ENCODE measurements at places on chromosomes 1 and 21.

- no peak for DNase-seq
These were observed 284.9 kb upstream of the RUNX1 start for GRCh38 chr21:35333831-35334618.

DNA sequence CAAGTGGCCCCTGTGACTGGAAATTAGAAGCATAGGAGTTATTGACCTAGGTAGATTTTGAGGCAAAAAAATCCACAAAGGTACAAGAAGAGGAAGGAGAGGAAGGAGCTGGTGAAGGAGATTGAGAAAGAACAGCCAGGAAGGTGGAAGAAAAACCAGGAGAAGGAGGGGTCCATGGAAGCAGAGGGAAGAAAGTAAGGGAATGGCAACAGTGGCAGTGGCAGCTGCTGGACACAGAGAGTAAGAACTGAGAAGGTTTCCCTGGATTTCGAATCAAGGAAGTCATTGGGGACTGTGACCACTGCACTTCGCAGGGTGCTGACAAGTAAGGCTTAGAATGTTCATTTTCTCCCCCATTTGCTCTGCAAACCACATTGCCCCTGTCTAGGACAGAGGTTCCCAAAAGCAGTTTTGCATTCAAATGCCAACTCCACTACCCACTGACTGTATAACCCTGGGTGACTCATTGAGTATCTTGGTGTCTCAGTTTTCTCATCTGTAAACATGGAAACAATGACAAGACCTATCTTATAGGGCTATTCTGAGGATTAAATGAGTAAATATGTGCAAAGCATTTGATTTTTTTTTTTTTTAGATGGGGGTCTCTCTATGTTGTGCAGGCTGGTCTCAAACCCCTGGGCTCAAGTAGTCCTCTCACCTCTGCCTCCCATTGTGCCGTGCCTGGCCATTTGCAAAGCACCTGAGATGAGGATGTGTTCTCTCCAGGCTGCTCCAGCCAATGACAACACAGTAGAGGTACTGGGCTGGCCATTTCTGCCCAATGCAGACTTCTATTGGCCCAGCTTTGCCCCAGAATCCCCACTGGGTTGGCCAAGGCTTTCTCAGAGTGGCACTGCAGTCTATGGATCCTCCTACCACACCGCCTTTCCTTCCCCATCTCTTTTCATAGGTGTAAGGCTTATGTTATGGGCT lies 9.3 kb upstream of the CAPN2 start:
- DNase-seq = no peak

GRCh38 chr1:246304484-246305259 lies 202.4 kb downstream of the SMYD3 start:
- DNase-seq = no peak

GRCh38 chr21:38351961-38352521 lies 95.2 kb downstream of the KCNJ15 start:
- no peak for DNase-seq

GRCh38 chr1:201149400-201149799 lies 4.9 kb downstream of the TMEM9 start:
- DNase-seq = no peak

DNA sequence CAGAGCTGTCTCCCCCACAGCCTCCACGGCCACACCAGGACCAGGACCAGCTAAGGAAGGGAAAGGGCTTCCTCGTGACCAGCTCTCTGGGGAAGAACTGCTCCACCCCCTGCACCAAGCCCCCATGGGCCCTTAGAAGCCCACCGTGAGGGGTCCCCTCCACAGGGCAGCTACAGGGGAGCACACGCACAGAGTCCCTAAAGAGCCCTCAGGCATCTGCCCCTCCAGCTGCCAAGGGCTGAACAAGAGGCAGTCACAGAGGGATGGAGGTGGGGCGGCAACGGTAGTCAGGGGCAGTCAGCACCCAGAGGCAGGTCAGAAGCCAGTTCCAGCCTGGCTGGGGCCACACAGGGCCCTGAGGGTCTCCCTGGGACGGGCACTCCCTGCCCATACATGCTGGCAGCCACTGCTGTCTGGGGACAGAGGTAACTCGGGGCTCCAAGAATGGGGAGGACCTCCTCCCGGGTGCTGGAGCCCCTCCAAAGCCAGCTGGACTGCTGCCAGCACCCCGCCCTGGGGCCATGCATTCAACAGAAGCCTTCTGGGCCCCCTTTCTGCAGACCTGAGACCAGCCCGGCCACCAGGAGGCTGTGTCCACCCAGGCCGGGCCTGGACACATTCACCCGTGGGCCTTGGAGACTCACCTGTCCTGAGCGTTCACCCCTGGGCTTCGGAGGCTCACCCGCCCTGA lies 18.7 kb downstream of the SLC19A1 start:
- DNase-seq = no peak

DNA sequence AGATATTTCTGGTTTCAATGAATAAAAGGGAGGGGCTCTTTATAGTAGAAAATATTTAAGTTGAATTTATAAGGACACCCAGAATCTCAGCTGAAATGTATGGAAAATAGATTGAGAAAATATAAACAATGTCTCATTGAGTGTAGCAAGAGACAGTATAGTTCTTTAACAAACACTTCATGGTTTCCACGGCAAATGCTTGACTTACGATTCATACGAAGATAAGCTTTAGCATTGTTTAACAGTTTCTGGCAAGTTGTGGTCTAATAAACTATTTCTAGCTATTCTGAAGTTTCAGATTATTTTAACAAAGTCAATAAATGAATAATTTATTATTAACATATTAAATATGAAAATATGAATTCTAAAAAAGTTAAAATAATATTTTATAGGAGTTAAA lies 1419.4 kb downstream of the KCNT2 start:
- no peak for DNase-seq

DNA sequence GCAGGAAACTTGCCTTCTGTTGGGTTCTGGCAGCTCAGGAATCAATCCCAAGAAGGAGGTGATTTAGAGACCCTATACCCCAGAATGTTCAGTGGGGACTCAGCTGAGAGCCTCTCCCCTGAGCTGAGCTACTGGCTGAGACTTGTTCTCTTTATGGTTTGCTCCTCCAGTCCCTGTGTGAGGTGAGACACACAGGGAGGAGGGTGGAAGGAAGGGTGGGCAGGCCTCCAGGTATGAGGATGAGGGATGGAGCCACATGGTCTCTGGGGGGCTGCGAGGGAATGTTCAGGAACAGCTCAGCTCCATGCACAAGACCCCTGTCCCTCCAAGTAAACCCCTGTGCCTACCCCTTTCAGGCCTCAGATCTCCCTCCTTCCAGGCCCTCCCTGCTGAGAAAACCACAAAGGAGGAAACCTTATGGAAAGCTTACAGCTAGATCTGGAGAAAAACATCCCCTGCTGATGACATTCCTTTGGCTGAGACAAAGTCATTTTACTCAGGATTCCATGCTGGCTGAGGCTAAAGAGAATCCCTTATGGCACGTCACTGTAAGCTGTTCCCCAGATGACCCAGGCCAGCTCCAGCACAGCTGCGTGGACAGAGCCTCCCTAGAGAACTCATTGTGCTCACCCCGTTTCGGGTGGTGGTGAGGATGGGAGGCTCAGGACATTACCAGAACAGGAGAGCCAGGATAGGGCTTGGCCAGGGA lies 91.5 kb upstream of the IPO9 start:
- no peak for DNase-seq

GRCh38 chr1:116076831-116077230 lies 34.4 kb upstream of the MAB21L3 start:
- DNase-seq = no peak

DNA sequence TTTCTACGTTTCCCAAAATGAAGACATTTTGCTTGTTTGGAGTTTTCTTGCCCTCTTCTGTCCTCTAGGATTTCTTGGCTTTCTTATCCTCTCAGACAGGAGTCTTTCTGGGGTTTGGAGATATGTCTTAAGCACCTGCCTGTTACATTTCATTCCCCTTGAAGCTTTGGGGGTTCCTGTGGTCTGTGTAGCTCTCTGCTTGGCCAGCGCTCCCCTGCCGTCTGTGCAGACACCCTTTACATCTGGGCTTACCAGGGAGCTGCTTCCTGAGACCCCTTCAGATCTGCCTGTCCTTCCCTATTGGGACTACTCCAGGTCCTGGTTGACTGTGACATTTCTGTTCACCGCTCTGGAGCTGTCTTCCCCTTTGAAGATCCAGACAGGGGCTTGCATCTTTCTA lies 171.9 kb upstream of the CSF3R start:
- no peak for DNase-seq

GRCh38 chr21:16002874-16003466 lies 273.2 kb downstream of the USP25 start:
- no peak for DNase-seq

- DNase-seq = no peak
These were observed 63.9 kb downstream of the OBSCN start for GRCh38 chr1:228271701-228272251.

GRCh38 chr1:85378534-85378933 lies 86.4 kb downstream of the DDAH1 start:
- DNase-seq = no peak

- no peak for DNase-seq
These were observed 1.9 kb upstream of the PTPRU start for GRCh38 chr1:29234471-29234870.

DNA sequence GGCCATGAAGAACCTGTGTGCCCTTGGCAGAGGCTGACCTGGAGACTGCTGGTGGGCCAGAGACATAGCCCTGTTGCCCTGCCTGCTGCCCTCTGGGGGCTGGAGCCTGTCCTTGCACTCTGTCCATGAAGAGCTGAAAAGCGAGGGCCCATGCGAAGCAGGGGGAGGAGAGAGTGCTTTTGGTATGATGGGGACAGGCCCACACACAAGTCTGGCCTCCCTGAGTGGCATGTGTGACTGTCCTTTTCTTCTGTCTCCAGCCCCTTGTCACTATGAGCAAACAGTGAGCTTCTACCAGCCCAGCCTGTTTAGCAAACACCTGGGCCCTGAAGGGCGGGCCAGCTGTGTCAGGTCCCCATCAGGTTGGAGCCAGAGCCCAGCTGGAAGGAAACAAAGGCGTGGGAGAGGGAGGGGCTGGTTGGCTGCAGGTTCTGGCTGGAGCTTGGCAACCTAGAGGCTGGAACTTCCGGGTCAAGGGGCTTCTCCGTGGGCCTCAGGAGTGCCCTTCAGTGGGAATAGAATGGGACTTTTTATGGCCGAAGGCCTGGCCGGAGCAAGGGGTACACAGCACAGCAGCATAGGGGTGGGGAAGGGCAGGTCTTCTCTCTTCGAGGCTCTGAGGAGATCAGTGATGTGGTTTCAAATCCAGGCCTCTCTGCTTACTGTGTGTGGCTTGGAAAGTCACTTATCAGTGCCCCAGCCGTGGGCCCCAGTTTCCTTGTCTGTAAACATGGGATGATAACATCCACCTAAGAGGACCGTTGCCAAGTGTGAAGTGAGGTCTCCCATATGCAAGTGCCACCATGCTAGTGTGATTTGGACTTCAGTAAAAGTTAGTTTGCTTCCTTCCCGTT lies 14.3 kb downstream of the QSOX1 start:
- no peak for DNase-seq

DNA sequence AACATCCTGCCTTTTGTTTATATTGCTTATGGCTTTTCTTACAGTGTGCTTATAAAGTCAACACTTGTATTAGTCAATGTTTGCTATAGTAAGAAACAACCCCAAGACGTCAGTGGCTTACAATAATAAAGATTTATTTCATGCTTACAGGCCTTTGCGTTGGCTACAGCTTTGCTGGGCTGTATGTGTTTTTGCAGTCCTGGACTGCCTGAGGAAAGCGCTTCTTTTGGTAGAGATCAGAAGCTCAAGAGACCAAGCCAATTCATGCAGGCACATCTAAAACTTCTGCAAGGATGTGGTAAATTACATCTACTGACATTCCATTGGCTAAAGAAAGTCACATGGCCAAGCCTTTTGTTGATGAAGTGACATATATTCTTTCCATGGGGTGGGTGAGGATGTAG lies 17.5 kb upstream of the PRKAA2 start:
- no peak for DNase-seq
